ENCODE measurements at places on chromosomes 1 and 21.

DNA sequence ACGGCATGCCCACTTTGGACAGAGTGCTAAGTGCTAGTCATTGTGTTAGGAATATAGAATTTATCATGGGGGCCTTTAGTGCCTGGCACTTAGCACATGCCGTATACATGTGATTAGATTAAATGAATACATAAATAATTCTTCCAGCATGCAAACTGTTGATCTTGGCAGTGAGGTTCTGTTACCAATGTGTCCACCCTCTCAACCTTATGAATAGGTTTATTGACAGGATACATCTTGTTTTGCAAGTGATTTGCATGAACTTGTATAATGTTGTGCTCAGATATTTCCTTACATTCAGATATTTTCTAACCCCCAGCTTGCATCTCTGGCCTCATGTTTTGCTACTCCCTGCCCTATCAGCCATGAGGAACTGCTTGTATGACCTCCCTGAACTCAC lies 60.3 kb upstream of the ZNF648 start:
- no peak for DNase-seq

GRCh38 chr1:51636764-51637522 lies 20.1 kb downstream of the OSBPL9 start:
- DNase-seq: peak; percentile 75

- no peak for DNase-seq
These were observed 48.7 kb upstream of the ANGPTL1 start for GRCh38 chr1:178919581-178919980.

- DNase-seq: no peak
These were observed 153.9 kb downstream of the ETS2 start for GRCh38 chr21:38959692-38960061.

DNA sequence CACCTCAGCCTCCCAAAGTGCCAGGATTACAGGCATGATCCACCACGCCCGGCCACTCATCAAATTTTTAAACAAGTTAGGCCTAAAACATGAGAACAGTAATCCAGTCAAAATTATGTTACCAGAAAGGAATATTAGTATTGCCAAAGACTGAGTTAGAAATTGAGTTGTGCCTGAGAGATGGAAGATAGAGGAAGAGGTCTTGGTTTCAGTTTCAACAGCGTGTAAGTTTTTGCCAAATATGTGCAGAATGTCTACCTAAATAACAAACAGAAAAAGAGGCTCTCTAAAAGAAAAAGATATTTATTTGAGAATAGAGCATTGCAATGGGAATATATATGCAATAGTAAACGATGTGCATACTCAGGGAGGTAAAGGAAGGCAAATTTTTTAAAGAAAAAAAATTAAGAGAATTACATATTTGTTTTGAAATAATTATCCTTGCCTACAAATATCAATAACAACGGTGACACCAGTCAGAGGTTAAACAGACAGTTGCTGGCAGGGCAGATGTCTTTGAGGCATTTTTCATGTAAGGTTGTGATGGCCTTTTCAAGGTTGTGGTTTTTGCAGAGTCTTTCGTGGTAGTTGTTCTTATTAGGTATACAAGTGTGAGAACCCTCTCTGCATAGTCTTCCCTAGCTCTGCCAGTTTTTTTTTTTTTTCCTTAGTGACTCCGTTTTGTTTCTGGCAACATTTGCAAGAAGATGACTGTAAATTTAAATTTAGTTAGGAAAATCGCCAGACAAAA lies 2.2 kb upstream of the CD1B start:
- DNase-seq: no peak

DNA sequence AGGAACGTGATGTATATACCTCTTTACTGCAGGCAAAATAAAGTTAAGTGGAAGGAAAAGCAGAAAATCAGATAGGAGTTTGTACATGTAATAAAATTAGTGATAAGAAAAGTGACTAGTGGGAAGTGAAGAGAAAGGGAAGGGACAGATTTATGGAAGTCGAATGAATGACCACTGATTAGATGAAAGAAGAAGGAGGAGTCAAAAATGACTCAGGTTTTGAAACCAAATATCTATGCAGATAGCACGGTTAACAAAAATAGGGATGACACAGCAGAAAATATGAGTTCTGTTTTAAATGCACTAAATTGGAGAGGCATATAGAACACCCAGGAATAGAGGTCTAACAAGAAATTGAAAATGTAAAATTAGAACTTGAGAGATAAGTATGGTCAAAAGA lies 128.0 kb downstream of the HMCN1 start:
- DNase-seq: no peak

- no peak for DNase-seq
These were observed 19.5 kb downstream of the SLC30A1 start for GRCh38 chr1:211559222-211560010.

DNA sequence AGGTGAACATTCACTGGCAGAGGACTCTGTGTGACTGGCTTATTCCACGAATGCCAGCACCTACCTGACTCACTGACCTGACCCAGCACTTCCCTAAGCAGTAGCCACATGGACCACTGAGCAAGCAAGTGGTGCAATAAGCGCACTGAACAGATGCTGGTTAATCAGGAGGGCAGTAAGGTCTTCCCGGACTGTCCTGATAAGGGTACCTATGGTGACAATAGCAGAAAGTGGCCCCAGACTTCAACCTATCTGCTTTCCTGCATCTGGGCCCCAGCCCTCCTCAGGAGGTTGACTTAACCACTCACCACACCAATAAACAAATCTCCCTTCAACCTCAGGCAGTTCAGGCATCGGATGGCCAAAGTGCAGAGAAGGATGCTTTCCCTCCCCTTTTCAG lies 65.7 kb downstream of the SETD4 start:
- no peak for DNase-seq

DNA sequence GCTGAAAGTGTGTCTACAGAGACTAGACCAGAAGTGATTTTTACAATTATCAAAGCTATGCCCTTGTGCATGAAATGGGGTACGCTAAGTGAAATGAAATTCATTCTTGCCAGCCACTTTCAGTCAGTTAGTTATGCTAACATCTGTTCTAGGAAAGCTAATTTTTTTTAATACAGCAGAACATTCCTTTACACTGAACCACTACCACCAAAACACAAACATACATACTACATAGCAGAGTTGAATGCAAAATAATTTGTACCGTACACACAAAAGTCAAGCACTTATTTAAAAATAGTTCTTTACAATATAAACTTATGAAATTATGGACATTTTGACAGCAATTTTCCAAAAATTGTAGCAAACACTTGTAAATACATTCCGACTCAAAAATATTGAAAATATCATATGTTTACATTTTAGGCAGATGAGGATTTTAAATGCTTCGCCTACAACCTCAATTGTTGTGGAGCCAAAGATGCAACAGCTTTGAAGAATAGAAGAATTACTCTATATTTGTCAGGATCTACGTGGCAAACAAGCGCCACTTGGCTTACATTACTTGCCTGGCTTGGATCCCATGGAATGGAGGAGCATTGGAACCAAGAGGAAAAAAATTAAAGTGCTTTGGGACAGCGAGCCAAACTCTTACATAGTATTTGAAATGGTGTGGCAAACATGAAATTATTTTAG lies 30.6 kb downstream of the WLS start:
- no peak for DNase-seq

- no peak for DNase-seq
These were observed 15.6 kb upstream of the ECE1 start for GRCh38 chr1:21305900-21306189.

- DNase-seq: no peak
These were observed 18.8 kb downstream of the VPS26C start for GRCh38 chr21:37248298-37248697.

- no peak for DNase-seq
These were observed 33.1 kb downstream of the LRRC71 start for GRCh38 chr1:156953571-156953970.

All from islet precursor cell (in vitro differentiated cells).